ENCODE measurements at places on chromosomes 7 and 10.
A peak's percentile ranks its signal among the peaks of the same experiment; 100 is the strongest.

DNA sequence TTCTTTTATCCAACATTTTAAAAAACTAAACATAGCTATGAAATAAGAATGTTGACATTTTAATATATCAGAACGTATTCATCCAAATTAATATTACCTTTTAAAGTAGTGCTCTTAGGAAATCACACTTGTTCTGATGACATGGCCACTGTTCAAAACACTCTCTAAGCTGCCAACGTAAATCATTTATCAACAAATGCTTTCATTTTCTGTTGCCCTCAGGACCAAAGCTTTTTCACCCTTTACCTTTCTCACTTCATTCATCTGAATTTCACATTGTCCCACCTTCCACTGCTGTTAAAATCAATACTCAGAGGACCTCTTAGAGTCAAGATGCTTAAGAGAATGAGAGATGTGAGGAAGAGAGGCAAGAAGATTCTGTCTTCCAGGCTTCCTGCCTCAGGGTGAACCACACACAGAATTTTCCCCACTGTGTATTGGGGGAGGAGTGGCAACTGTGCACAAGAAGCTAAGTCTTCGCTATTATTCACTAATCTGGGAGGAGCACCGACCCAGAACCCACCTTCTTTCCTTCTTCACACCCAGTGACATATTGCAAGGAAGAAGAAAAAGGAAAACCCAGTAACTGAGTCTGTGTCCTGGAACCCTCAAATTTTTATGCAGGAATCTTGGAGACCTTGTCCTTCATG lies 21.0 kb downstream of the HIBADH start:
- peak; percentile 27 for DNase-seq

- no peak for DNase-seq
Observed at GRCh38 chr7:50312250-50313162, 8.0 kb downstream of the IKZF1 start.

GRCh38 chr10:45374350-45375052 lies 485 bp downstream of the ALOX5 start:
- DNase-seq, result peak; percentile 61

DNA sequence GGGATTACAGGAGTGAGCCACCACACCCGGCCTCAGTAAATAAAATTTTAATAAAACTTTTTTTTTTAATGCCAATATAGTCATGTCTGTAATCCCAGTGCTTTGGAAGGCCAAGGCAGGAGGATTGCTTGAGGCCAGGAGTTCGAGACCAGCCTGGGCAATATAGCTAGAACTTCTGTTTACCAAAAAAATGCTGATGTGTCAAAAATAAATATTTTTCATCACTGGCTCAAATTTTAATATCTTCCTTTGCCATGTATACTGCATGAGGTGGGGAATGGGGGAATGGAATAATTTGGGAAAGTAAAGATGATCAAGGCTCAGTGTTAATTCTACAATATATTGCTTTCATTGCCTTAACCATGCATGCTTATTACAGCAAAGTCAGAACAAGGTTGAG lies 10.7 kb upstream of the RHBDD2 start:
- DNase-seq, result no peak

DNA sequence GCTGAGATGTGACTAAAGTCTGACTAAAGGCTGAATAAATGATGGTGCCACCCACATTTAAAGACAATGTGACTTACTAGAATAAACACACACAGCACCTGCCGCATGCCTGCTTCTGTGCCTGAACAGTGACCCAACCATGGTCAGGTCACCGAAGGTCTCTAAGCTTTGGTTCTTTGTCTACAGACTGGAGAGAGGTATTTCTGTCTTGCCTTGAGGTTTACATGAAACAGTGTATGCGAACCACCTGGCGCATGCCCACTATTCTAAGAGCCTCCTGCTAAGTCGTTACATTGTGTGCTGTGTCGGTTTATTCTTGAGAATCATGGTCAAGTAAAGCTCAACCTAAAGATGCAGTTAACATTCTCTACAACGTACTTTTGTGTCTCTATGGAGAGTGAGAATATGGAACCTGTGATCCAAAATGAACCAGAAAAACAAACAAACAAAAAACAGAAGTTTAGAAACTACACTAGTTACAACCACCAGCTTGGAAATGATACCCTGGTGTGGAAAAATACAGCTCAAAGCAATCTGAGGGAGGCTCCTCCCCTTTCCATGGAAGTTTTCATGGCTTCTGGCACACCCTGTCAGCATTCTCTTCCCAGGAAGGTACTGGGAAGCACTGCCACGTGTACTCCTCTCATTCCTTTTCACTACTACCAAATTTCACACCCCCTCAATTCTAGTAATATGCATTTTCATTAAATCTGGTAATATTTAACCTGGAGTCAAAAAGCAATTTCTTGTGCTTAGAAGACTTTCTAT lies 40.0 kb downstream of the VOPP1 start:
- DNase-seq, result no peak

DNA sequence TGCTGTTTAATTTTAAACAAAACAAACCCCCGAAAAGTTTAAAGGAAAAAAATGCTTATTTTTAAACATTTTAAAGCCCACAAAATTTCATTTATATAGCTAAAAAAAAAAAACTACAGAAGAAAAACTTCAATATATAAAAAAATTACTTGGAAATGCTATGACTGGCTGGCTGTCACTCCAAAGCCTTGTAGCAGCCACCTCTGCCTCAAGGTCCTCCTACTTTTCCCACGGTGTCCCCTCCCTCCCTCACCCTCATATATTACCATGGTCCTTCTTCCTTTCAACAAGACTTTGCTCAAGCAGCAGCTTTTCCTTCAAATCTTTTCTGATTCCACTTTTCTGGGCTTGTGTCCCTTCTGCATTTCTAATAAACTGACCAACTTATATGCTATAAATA lies 122.0 kb downstream of the TPK1 start:
- DNase-seq, result no peak

- peak; percentile 53 for DNase-seq
Observed at GRCh38 chr10:77168861-77169260, 468.7 kb downstream of the KCNMA1 start.

- no peak for DNase-seq
Observed at GRCh38 chr10:11631890-11632587, 20.6 kb upstream of the USP6NL start.

DNA sequence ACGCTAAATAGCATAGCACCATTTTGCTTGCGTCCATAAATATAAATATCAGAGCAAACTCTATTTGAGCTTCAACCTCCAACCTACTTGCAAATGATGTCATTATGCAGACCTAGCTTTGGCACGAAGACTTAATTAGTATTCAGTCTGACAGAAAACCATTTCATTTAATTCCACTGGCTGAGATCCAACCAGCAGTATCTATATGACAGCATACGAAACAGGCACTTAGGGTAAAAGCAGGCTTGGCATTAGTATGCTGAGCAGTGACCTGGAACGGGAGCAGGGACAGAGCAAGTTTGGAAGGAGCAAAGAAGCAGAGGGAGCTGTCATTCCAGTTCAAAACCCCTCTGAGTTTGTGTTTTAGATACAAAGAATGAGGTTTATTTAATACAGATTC lies 312.5 kb upstream of the CHRM2 start:
- DNase-seq, result no peak

DNA sequence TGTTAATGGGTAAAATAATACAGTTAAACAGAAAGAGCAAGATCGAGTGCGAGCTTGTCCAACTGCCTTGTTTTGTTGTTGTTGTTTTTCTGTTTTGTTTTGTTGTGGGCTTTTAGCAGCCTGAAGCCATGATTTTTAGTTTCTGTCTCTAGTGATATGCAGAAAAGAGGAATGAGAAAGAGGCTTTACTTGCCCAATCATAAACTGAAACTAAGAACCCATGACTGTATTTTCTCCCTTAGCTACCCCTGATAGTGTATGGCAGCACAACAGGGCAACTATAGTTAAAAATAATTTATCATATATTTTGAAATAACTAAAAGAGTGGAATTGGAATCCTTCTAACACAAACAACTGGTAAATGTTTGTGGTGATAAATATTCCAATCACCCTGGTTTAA lies 493.9 kb downstream of the GLRX3 start:
- DNase-seq, result no peak

DNA sequence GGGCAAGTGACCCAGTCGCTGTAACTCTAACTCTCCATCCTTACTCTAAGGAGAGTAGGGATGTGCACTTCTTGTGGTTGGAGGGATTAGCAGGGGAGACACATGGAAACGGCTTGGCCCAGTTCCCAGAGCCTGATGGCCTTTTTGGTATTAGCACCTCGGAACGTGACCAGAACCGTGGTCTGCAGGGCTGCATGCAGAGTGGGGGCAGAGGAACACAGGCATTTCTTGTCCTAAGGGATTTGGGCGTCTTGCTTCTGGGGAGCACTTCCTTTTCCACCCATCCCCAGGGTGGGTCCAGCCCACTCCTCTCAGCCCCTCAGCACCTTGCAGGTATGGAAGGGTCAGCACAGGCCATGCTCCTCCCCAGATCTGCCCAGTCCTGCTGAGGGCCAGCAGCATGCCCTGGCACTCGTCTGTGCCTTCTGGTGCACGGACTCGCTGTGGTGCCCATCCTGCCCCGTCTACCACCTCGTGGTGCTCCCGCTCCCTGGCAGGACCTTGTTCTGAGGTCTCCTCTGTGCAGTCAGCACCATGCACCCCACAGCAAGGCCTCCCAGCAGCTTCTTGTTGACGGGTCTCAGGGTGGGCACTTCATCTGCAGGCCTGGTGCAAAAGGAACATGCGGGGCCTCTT lies 109.6 kb downstream of the ACTR3B start:
- no peak for DNase-seq

- DNase-seq, result no peak
Observed at GRCh38 chr7:153320005-153320404, 560.5 kb downstream of the ACTR3B start.

- DNase-seq, result no peak
Observed at GRCh38 chr10:126407831-126408230, 19.6 kb upstream of the ADAM12 start.
